ENCODE measurements at places on chromosomes 5 and 9.
A peak's percentile ranks its signal among the peaks of the same experiment; 100 is the strongest.

DNA sequence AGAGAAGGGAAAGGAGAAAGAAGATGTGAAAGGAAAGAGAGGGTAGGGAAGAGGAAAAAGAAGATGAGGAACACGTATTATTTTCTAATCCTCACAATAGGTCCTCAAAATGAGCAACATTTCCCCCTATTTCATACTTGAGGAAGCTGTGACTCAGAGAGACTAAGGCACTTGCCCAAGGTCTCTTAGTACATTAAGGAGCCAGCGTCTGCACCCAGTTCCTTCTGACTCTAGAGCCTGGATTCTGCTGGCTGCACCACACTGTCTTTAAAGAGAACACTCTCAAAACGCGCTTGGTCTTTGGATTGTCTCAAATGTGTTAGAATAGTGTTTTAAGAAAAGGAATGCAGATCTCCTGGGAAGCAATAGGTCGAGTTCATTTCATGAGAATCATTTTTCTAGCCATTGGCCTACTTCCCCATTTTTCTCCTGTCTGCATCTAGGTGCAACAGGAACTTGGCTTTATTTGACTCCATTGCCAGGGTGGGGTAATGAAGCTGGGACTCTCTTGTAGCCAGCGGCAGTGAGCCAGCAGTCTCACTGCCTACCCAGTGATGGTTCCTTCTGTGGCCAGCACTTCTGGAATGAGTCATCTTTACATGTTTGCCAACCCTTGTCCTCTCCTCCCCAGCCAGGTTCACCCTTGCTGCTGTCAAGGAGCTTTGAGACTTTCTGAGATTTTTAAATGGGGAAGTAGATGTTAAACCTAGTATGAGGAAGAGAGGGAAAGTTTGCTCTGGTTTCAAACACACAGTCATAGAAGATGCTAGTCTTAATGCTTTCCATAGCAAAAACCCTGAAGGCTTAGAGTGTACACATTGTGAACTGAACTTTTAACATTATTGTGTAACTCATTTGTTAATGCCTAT is 82.7 kb downstream of the DOCK8 start:
- peak; percentile 68 for DNase-seq

GRCh38 chr5:172403189-172403796 is 51.0 kb downstream of the SH3PXD2B start:
- no peak for DNase-seq

DNA sequence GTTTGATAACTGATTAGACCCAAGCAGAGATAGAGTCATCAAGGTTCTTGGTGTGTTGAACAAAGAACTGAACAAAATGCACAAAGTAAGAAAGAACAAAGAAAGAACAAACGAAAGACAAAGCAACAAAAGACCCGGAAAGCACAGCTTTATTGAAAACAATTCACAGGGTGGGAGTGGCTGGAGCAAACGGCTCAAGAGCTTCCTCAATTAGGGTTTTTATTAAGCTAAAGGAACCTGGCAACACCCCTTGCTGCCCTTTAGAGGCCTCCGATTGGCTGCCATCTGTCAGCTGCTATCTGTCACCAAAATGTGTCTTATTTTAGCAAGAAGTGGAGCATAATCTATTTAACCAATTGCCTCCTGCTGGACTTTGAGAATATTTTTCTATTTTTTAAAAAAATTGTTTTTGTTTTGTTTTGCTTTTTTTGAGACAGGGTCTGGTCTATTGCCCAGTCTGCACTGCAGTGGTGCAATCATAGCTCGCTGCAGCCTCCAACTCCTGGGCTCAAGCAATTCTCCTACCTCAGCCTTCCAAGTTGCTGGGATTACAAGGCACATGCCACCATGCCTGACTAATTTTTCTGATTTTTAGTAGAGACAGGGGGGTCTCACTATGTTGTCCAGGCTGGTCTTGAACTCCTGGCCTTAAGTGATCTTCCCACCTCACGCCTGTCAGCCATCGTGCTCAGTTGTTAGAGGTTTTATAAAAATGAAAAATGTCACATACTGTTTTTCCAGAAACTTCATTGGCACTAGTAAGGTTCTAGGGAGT is 7.7 kb upstream of the ABO start:
- DNase-seq, result no peak

GRCh38 chr9:17402309-17402708 is 176.6 kb upstream of the SH3GL2 start:
- DNase-seq, result peak; percentile 3

GRCh38 chr5:93591323-93591945 is 8.4 kb downstream of the NR2F1 start:
- DNase-seq, result no peak

DNA sequence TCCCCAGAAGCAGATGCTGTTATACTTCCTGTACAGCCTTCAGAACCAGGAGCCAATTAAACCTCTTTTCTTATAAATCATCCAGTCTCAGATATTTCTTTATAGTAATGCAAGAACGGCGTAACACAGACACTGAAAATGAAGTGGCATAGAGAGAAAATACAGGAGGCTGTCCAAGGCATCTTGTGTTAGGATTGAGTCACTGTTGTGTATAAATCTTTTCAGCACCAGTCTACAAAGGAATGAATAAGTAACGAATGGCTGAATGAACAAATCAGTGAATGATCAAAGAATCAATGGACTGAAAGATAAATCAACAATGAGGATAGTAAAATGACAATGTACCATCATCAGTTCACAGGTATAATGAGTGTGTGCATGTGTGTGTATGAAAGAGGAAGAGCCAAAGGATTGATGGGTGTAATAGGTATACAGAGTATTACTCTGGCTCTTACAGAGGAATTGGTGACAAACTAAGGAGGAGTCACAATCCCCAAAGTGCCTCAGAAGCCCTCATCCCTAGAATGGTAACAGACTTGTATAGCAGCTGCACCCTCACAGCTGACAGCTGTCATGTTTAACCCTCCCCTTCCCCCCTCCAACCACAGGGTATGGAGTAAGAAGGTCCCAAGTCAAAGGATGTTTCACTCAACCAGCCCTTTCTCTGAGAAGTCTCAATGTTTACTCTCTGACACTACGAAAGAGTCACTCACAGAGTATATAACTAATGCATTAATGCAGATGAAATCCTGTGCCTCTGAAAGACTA is 29.8 kb upstream of the MIER3 start:
- no peak for DNase-seq

DNA sequence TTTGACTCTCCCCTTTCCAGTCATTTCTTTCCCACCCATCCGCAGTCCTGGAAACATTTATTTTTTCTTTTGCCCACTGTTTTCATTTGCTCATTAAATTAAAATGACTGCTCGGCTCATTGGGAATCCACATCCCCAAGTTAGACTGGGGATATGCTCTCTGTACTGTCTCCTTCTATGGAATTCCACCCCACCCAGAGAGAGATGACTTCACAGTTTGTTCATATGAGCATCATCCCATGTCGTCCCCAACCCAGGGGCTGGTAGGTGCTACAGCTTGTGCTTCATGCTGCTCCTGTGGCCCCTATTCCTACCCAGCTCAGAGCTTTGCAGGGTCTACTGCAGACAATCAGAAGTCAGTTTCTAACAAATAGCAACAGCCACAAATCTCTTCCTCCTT is 16.5 kb upstream of the RARS1 start:
- no peak for DNase-seq

DNA sequence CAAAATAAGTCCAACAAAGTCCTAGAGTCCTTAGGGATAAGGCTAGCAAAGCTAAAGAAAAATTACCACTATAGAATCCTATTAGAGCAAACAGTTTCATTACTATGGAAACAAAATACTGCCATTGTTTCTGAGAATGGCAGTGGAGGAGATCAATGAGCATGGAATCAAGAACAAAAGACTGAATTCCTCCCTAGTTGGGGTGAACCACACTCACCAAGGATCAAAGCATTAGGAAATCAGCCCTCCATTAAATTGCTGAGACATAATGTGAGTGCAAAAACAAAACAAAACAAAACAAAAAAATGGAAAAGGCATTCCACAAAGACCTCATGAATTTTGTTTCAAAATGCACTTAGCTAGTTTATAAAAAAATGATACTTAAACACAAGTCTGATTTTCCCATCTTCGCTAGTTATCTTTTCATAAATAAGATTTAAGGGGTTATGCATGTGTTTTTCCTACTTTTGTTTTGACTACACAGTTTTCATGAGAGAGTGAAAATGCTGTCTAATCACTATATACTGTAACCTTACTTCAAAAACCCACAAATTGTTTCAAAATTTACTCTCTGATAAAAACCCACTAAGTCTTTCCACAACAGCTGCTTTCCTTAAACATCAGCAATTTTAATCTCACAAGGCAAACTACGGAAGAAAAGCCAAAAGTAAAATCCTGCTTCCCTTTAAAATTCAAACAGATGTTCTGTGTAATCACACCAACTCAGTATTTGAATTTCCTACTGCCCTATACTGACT is 9.7 kb downstream of the SERINC5 start:
- DNase-seq, result no peak

All from HT1080 (cell line).